ENCODE measurements at places on chromosomes 2 and 18.

GRCh38 chr2:95343429-95344214 is 46.5 kb downstream of the KCNIP3 start:
- DNase-seq: no peak

DNA sequence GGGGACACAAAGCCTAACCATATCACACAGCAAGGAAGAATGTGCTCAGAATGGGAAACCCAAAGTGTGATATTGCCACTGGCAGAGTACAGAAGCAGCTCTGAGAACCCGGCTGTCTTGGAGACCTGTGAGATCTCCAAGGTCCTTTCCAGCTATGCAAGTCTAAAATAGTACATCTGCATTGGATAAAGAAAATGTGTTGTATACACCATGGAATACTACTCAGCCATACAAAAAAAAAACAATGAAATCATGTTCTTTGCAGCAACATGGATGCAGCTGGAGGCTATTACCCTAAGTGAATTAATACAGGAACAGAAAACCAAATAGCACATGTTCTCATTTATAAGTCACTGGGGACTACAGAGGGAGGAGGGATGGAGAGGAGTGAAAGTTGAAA is 36.5 kb upstream of the RFX8 start:
- DNase-seq: no peak

GRCh38 chr2:234494361-234495250 is 2.3 kb downstream of the ARL4C start:
- no peak for DNase-seq

DNA sequence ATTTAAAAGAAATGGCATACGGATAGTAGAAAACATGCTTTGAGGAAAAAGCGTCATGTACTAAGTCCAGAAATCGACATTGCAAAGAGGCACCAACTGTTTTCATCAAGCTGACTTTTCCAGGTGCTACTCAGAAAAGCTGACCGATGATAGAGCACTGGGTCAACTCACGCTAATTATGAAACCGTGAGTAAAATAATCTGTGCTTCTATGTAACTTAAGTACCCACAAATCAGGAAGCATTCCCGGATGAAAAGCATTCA is 353 bp upstream of the NUP35 start:
- no peak for DNase-seq

DNA sequence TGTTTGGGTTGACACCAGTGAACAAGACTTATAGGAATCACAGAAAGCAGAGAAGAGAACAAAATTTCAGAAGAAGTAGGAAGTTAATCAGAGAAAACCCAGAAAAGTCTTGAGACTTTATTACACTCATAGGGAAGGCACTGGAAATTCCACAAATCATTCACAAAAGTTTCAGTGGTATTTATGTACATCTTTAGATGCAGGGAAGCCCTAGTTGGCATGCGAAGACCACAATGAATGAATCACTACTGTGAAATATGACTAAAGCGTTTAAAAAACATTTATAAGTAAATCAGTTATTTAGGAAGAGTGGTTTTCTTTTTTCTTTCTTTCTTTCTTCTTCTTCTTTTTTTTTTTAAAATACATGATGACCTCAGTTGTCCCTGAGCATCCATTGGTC is 105.1 kb downstream of the NUP35 start:
- DNase-seq: no peak

GRCh38 chr2:172962824-172963223 is 112.8 kb upstream of the MAP3K20 start:
- no peak for DNase-seq

DNA sequence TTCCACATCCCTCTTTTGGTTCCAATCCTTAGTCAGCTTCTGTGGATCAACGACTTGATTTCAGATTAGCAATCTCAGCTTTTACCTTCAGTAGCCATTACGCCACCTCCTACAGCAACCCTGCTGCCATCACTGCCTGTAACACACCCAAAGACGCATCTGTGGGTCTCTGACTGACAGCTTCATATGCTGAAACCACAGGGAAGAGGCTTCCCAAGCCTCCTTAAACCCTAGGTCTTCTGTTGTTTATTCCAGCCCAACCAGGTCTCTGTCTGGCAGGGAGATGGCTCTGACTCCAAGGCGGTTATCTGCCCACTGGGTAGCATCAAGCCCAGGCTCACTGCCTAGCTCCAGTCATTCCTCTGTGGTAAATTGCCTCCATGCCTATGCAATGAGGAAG is 28.6 kb upstream of the TRIB2 start:
- no peak for DNase-seq

GRCh38 chr2:197929008-197929885 is 124.9 kb downstream of the PLCL1 start:
- DNase-seq: no peak

GRCh38 chr2:181847702-181848101 is 43.8 kb upstream of the ITPRID2 start:
- DNase-seq: no peak

DNA sequence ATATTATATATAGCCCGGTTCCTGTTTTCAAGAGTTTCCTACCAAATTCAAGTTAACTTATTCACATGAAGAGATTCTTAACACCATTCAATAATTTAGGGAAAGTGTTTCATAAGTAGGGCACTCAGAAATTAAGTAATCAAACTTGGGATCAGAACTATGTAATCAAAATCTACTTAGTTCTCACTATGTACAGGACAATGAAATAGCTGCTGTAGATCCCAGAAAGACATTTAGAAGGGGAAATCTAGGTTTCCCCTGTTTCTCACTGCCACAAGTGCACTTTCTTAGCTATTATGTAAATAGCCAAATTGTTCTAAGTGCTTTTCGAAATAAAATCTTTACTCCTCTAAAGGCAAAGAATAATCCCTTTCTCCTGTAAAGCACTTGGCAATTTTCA is 493.6 kb upstream of the SETBP1 start:
- no peak for DNase-seq

GRCh38 chr2:129239141-129239540 is 740.3 kb upstream of the RAB6C start:
- no peak for DNase-seq

- DNase-seq: no peak
Observed at GRCh38 chr18:9240270-9240669, 94.3 kb upstream of the TWSG1 start.

GRCh38 chr2:102707796-102708695 is 53.8 kb upstream of the TMEM182 start:
- DNase-seq: no peak

- peak; percentile 80 for DNase-seq
Observed at GRCh38 chr2:38709567-38710194, 41.5 kb downstream of the SRSF7 start.

- no peak for DNase-seq
Observed at GRCh38 chr2:100756704-100757103, 63.2 kb upstream of the NPAS2 start.

DNA sequence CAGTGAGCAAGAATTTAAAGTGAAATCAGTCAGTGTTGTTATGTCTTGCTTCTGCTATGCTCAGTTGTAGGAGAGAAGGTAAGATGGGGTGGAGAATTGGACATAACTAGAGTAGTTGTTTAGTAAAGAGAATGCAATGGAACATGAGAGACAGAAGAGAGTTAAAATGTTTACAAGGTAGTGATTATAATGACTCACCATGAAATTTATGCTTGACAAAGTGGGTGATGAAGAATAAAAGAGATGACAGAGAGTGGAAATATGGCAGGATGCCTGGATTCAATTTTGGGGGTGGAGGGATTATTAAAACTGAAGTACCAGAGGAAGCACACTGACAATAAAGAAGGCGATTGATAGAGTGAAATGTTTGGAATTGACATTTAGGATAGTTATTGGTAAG is 10.6 kb downstream of the SCG2 start:
- DNase-seq: no peak

DNA sequence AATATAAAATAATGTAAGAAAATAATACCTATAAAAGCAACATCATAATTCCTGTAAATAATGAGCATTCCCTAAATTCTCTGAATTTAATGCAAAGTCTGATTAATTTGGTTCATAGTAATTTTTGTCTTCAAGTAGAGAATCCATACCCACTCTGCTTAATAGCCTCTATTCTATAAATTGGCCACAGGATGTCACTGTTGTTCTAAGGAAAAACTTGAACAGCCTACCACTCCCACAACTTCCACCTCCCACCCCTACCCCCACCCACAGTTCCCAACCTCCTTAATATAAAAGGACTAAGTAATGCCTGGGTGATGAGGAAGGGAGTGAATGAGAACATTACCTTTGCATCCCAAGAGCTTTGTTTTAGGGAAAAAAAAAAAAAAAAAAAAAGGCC is 27.2 kb upstream of the BBS5 start:
- DNase-seq: peak; percentile 53

GRCh38 chr18:80253871-80254492 is 6.7 kb upstream of the PARD6G start:
- DNase-seq: no peak

DNA sequence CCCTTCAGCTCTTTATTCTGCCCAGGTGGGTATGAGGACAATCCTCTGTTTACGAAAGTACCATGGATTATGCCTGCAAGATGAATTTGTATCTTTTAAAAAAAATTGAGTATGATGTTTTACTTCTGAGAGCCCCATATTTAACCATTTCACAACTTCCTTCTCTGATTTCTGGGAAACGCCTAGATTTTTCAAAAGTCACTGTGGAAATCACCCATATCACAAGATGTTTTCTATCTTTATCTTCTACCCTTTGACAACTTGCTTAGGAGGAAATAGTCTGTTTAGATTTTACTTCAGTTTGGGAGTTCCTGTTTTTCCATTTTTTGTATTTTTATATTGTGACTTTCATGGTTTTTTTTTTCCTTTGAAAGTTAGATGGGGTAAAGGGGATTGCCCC is 53.0 kb downstream of the ICOS start:
- no peak for DNase-seq

Data from Jurkat, Clone E6-1 (cell line).